ENCODE measurements at places on chromosomes 12 and 14. TPM values are rescaled to one million over a fixed set of nuclear protein-coding genes. Genes with fewer than 3 reads are reported as not detected.

The MSRB3 gene
- total RNA-seq: 63.7 TPM

The SERPINA6 gene
- total RNA-seq: not detected

The TMBIM4 gene
- 74.1 TPM for total RNA-seq

The KRT80 gene
- total RNA-seq: 23.7 TPM

DNA sequence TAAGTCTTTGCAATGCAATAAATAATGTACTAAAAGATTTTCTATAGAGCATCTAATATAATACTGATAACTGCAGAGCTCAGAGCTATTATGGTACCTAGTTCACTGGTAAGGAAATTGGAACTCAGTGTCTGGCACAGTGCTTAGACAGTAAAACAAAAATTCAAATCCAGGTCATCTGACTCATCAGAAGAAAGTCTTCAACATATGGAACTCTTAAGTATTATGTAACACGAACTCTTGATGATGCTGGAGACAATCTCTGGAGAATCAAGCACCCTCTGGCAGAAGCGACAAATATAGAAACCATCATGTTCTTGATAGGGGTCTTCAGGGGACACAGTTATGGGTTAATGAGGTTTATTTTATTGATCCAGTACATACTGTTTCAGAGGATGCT, 37.3 kb upstream of the TRHDE start:
- DNase-seq: no peak

DNA sequence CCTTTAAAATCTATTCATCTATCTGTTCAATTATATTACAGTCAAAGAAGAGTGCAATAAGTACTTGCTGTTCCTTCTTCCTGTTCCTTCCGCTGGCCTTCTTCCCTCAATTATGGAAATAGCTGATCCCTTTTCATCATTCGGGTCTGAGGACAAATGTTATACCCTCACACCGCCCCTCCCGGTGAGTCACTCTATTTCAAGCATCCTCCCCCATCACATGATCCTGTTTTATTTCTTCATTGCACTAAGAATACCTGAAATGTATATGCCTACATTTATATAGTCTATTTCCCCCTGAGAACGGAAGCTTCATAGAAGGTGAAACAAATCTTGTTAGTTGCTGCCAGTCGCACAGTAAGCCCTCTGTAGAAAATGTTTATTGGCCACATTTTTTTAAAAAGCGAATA, 2.5 kb downstream of the SLC38A1 start:
- peak; percentile 37 for DNase-seq

GRCh38 chr12:52582971-52583456, 9.4 kb upstream of the KRT74 start:
- peak; percentile 53 for DNase-seq

GRCh38 chr12:55008944-55009585, 10.7 kb upstream of the NEUROD4 start:
- no peak for DNase-seq

- DNase-seq: no peak
Observed at GRCh38 chr14:89198544-89199329, 218.3 kb downstream of the FOXN3 start.

DNA sequence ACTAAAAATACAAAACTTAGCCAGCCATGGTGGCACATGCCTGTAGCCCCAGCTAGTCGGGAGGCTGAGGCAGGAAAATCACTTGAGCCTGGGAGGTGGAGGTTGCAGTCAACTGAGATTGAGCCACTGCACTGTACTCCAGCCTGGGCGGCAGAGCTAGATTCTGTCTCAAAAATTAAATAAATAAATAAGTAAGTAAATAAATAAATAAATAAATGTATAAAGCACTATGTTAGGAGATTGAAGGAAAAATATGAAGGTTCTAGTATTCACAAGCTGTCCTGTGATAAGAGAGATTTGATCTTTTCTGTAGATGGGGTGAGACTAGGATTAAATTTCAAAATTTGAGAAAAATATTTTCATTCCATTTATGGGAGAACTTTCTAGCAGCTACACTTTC, 5.7 kb downstream of the DNAJC22 start:
- DNase-seq: no peak

DNA sequence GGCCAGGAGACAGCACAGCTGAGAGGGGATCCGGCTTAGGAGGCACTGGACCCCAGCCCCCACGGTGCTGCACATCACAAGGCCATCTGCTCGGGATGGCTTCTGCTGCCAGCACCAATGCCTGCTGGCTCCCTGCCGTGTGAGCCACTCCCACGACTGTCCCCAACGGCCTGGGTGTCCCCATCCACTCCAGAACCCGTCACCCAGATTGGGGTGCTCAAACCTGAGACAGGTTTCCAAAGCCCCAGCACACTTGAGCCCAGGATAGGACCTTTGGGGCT, 102.4 kb downstream of the RFLNA start:
- DNase-seq: no peak

DNA sequence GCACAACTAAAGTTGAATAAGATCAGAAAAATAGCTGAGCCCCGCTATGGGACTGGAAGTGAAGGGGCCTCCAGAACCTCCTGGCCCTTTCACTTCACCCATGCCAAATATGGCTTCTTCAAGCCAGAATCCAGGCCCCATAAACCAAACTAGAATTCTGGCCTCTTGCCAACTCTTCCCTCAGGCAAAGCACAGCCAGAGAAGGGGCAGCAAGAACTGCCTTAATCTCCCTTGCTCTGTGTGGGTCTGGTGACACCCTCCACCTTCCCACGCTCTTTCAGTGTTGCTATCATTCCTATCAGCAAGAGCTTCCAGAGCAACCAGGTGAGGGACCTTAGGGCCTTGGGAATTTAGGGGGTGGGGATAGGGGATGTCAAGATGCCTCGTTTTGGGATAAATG, 3.1 kb upstream of the PNMA1 start:
- DNase-seq: no peak

GRCh38 chr12:50387487-50387886, 8.9 kb downstream of the FAM186A start:
- no peak for DNase-seq

GRCh38 chr14:31622060-31622459, 60.9 kb downstream of the NUBPL start:
- no peak for DNase-seq

- no peak for DNase-seq
Observed at GRCh38 chr12:44835641-44836379, 40.3 kb downstream of the NELL2 start.

- no peak for DNase-seq
Observed at GRCh38 chr12:75890660-75891059, 140.9 kb downstream of the PHLDA1 start.

DNA sequence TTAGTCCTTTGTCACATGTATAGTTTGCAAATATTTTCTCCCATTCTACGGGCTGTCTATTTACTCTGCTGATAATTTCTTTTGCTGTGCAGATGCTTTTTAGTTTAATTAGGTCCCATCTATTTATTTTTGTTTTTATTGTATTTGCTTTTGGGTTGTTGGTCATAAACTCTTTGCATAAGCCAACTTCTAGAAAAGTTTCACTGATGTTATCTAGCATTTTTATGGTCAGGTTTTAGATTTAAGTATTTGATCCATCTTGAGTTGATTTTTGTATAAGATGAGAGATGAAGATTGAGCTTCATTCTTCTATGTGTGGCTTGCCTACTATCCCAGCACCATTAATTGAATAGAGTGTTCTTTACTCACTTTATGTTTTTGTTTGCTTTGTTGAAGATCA, 1008.4 kb upstream of the ATXN7L3B start:
- DNase-seq: no peak

DNA sequence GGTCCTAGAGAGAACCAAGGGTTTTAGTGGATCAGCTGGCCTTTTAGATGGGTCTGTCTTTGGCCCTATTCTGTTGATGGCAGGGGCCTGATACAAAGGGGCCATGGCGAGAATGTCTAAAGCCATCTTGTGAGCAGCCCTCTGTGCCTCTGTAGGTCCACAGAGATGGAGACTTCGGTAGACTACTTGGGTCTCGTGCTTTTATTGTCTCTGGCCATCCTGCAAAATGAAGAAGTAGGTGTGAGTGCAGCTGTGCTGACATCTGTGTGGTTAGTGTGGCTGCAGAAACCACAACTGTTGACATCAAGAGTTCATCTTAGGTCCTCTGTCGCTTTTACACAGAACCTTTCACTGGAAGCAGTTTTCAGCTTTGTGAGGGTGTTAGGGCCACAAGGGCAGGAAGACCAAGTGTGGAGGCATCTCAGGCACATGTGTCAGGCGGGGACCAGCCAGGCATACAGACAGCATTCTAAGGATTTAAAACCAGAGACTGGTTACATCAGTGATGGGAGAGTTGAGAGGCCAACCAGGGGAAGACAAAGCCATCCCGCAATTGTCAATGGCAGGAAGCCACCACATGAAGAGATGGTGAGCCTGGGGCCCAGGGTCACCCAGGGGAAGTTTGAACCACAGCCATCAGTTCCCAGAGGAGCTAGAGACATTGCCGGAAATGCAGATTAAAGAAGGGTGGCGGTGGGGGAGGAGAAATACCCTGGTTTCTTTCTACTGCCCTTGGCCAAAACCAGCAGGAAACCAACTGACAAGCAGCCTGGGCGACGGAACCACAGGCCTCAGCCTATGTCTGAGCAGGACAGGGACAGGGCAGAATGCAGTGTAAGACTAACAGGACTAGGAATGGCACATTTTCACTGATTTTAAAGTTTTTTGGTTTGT, 13.0 kb upstream of the TPCN1 start:
- no peak for DNase-seq

- DNase-seq: no peak
Observed at GRCh38 chr12:4556735-4557530, 5.1 kb upstream of the DYRK4 start.

GRCh38 chr14:37375566-37375965, 177.8 kb downstream of the MIPOL1 start:
- DNase-seq: no peak

DNA sequence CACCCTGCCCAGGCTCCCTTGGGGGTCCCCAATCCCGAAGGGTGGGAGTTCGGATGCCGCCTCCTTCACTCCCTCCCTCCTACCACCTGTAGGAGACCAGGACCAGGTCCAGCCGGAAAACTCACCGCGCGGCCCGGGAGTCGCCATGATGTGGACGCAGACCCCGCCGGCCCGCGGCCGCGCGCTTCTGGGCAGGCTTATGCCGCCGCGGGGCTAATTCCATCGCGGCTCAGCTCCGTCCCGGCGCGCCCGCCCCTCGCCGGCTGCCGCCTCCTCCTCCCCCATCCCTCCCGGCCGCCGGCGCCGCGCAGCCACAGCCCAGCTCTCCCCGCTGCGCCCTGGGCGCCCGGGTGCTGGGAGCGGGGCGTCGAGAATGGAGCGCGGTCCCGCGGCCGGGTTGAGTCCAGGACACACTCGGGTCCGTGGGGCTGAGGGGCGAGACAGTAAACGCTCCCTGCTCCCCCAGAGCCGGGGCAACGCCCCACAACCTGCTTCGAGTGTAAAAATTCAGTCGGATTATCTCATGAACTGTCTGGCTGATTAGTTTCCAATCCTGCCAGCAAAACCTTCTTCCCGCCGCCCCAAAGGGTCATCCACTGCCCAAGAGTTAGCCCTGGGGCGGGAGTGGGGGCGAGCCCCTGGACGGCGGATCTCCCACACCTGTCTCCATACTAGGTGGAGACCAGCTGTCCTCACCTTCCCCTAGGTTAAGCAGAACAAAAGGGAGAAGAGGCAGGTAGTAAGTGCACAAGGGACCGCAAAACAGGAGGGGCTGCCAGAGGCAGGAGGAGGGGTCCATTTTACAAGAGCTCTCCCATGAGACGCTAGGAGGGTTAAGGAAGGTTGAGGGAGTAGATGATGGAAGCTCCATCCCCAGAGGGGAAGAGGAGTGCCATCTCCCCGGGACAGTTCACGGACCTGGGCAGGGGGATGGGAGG, at the start of gene ANO2:
TSS of gene ANO2 (minus strand) at position 189 of the 938 bp plus-strand sequence. CDS start at position 147, 42 bp downstream.
- DNase-seq: no peak

- peak; percentile 91 for DNase-seq
Observed at GRCh38 chr14:35341751-35342488, 49.7 kb downstream of the PSMA6 start.
